ENCODE measurements at places on chromosomes 5 and 9.

DNA sequence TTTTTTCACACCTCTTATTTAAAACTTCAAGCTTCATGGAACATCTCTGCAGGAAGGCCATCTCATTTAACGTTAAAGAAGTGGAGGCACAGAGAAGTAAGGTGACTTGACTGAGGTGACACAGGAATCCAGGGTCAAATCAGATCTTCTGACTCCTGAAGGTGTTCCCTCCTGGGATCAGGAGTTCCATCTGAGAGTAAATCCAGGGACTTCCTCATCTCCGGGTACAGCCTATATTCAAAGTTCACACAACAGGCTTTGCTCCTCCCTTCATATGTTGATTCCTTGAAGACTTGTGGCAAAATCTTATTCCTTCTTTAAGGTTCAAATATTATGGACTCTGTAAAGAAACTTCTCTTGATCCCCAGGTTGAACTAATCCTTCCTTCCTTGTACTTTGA is 313.1 kb upstream of the CLINT1 start:
- no peak for DNase-seq

DNA sequence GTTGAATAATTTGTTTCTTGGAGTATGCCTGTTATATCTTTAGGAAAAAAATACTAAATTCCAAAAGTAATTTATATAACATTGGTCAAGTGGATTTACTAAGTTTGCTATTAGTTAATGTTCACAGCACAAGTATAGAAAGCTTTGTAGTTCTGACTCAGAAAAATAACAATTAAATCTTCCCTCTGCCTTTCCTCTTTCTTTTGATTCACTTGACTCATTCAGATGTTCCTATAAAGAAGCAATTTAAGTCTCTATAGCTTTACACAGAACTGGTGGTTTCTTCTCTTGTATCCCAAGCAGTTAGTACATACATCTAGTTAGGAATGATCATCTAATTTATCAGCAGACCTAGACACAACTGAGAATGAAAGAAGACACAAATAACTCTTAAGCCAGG is 4.5 kb upstream of the CDC42SE2 start:
- DNase-seq = no peak

DNA sequence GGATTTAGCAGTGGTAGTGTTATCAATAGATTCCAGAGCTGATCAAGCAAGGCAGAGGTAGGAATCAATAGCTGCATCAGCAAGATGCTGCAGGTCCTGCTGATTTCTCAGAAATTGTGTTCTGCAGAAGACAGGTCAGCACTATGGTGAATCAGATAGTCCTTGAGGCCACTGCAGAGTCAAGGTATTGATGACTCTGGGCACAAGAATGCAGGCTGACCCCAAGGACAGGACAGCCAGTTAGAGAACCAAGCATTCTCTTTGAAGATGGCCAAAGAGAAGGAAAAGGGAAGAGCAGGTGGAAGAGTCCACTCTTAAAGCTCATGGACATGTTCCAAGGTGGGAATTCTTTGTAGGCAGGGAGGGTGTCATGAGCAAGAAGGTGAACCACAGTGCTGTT is 28.0 kb downstream of the PRUNE2 start:
- DNase-seq = no peak

- no peak for DNase-seq
Measured at GRCh38 chr5:150642991-150643710, 2.7 kb downstream of the SYNPO start.

GRCh38 chr5:73338256-73339050 is 110.1 kb downstream of the FOXD1 start:
- no peak for DNase-seq

DNA sequence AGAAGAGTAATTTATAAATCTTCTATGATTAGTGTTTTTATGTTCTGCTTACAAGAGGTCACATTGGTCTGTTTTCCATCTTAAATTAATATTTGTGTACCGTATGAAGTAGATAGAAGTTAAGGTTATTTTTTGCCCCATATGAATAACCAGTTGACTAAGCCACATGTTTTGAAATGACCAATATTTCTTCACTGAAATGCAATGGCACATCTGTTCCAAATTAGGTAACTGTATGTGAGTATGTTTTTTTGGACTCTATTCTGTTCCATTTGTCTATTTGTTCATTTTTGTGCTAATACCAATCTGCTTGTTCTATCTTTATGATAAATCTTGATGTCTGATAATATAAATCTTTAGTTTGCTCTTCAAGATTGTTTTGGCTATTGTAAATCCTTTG is 17.7 kb downstream of the JAK2 start:
- no peak for DNase-seq

DNA sequence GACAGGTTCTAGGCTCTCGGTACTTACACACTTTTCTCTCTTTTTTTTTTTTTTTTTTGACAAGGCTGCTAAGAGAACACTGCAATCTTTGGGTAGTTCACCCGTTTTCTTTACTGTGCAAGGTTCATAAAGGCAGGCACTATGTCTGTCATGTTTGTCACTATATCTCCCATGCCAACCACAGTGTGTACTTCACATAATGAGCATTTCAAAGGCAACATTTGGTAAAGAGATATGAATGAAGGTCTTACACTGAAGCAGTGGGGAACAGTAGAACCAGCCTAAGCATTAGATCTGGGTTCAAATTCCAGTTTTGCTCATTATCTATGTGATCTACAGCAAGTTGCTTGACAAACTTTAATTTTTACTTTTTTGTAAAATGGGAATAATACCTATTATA is 1.5 kb upstream of the HMGCR start:
- no peak for DNase-seq

DNA sequence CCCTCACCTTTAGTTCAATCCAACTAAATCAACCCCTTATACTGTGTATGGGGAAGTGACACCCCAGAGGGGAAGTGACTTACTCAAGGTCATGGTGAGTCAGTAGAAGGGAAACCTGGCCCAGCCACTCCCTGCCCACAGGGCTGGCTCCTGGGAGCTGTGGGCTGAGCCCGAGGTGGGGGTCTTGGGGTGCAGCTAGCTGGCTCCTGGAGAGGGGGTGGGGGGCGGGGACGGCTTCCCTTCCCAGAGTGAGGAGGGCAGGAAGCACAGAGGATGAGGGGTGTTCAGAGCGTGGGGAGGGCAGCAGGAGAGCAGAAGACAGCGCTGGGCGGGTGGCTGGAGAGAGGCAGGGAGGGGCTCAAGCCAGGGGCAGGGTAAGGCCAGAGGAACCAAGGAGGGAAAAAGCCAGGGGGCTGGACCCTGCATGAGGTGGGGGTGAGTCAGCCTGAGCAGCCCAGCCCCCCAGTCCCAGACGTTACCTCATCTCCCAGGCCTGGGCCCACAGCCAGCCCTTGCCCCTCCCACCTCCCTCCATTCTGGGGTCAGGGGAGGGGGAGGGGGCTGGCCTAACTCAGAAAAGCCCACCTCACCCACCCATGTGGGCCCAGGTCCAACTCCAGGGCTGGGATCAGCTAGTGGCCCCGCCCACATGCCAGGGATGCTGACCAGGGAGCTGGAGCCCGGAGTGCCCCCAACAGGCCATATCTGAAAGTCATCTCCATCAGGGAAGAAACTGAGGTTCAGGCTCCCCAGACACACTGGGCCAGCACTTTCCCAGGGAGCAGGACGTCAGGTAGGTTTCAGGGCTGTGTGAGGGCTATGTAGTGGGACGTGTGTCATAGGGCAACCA is 2.8 kb downstream of the PDLIM7 start:
- DNase-seq = no peak
